Coronary artery (tissue), 2 donors: ENCODE measurements at places on chromosomes 3 and 15.

GRCh38 chr3:157066335-157067098 lies 93.4 kb downstream of the CCNL1 start:
- DNase-seq = no peak

- DNase-seq = no peak
These were observed 459.2 kb upstream of the ARRDC4 start for GRCh38 chr15:97501291-97501690.

GRCh38 chr3:13547591-13548371 lies 1.1 kb upstream of the FBLN2 start:
- no peak for DNase-seq

- no peak for DNase-seq
These were observed 48.1 kb upstream of the OXTR start for GRCh38 chr3:8817486-8817885.

- no peak for DNase-seq
These were observed 10.6 kb downstream of the XXYLT1 start for GRCh38 chr3:195260280-195260905.

DNA sequence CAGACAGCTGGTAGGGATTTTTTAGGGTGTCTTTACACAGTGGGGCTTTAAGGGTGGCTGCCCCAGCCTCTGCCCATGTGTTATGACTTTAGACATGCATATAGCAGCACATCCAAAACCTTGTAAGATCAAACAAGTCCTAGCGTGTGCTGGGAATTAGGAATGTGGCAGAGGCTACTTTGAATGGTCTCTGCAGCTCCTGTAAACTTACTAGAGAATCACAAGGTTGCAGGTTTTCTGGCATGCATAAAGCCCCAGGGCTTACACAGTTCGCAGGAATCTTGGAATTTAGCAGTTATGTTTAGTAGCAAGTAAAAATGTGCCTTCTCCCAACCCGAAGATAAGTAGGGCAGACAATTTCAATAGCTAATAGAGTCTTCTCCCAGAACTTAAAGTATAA lies 46.9 kb upstream of the COL6A6 start:
- DNase-seq = no peak

DNA sequence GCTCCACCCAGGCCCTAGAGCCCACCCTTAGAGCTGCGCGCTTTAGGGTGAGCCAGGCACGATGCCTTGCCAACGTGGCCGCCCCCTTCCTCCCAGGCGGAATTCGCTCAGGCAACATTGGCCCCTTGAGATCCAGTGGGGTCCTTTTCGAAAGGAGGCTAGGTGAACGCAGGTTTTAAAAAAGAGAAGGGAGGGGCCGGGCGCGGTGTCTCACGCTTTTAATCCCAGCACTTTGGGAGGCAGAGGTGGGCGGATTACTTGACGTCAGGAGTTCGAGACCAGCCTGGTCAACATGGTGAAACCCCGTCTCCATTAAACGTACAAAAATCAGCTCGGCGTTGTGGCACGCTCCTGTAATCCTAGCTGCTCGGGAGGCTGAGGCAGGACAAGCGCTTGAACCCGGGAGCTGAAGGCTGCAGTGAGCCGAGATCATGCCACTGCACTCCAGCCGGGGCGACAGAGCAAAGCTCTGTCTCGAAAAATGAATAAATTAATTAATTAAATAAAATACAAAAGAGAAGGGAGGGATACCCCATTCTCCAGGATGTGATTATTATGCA lies 984 bp upstream of the RPP25 start:
- no peak for DNase-seq

DNA sequence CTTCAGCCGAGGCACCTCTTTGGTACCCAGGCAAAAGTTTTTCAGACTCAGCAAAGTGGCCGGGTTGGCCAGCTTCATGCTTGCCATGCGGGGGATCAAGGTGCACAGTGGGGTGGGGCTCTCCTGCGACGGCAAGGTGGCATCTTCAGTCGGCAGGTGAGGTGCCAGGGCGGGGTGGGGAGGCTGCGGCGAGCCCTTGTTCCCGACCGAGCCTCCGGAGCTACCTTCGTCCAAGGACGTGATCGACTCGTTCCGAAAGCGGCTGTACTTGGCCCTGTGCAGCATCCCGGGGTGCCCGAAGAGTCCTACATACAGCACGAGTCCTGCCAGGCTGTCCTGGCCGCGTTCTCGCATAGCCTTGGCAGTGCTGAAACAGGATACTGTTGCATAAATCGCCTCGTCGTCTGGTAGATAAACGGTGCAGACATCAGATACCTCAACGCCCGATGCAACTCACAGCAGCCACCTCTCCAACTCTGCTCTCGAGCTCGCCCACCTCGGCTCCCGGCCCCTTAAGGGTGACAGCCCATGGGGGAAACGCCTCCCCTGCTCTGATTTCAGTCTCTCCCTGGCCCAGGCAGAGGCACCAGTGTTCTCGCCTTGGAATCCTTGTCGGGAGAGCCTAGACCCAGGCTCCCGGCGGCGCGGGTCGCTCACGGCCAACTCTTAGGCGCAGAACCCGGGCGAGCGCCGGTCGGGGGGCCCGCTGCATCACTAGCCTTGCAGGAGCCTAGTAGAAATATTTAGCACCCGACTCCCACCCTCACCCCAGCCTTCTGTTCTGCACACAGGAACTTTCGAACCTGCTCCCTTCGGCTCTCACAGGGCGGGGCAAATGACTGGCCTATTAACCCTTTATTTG lies 826 bp downstream of the SHC4 start:
- peak; percentile 81 for DNase-seq

- no peak for DNase-seq
These were observed 6.8 kb downstream of the CYP8B1 start for GRCh38 chr3:42868841-42869240.

- DNase-seq = no peak
These were observed 336.5 kb upstream of the TGFBR2 start for GRCh38 chr3:30269751-30270445.

GRCh38 chr3:43353393-43353792 lies 67.1 kb downstream of the SNRK start:
- no peak for DNase-seq

GRCh38 chr3:71628522-71628921 lies 45.0 kb upstream of the FOXP1 start:
- no peak for DNase-seq

GRCh38 chr3:57151749-57152148 lies 13.4 kb downstream of the IL17RD start:
- DNase-seq = no peak

DNA sequence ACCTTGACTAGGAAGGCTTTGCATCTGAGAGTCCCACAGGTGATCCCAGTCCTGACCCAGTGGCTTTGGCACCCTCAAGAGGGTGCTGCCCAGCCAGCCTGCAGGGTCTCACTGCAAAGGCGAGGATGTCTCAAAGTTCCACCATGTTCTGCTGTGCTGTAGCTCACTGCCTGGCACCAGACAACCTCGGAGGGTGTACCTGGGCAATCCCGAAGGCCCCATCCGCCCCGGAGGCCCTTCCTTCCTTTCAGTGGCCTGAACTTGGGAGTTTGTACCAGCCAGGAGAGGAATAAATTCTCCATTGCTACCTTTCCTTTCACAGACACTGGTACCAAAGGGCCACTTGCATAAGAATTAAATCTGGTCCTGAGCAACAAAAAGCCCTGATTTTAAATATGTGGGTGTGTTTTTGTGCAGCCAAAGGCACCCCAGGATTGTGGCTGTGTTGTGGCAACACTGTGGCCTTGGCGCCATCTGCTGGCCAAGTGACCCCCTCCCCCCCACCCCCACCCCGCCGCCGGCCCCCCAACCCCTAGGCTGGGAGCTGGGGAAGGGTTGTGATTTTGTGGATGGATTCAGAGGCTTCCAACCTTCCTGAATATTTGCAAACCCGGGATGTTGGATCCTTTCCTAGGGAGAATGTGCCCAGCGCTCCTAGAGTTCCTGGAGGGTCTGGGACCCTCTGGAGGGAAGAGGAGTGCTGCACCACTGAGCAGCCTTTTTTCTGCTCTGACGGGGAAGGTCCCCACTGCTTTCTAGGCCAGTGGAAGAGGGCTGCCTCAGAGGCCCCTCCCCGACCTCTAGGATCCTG lies 9.7 kb upstream of the PTPN23 start:
- DNase-seq = no peak

GRCh38 chr3:54870423-54870822 lies 57.4 kb downstream of the LRTM1 start:
- no peak for DNase-seq

DNA sequence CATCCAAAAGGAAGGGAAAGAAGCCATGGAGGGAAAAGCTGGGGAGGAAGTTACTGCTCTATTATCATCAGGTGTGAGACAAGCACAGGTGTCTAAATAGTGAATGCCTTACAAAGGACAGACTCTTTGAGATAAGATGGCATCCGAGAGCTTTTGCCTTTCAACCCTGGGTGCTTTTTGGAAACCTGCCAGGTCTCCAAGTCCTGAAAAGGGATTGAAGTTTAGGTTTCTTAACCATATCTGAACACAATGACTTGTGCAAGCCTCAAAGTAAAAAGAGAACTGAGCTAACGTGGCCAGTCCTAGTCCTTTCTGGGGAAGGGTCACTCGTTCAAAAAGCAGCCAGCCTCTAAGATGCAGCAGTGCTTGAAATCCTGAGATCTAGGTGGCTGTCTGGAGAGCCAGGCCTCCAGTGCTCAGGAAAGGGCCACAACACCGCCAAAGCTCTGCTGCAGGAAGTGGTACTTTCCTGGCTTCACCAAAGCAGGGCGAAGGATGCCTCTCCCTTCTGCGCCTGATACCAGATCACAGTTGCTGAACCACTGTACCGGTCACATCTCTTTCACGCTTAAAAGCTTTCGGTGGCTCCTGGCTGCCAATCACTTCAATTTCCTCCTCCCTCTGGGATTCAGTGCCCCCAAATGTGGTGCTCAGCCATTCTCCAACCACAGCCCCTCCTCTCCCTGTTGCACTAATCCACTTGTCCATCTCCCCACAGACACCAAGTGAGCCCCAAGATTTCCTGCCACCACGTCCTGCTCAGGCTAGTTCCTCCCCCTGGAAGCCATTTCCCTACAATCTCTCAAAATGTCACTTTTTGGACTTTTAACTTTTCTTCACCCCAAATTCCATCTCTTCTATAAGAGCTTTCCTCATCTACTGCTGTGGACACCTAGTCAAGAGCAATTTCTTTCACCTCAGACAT lies 104.1 kb upstream of the LPP start:
- DNase-seq = no peak

- DNase-seq = no peak
These were observed 271.6 kb downstream of the CHL1 start for GRCh38 chr3:468172-468571.

- DNase-seq = no peak
These were observed 1.2 kb downstream of the GNAI2 start for GRCh38 chr3:50237133-50237651.

GRCh38 chr3:152961323-152961722 lies 126.4 kb downstream of the P2RY1 start:
- DNase-seq = no peak

- DNase-seq = no peak
These were observed 78.2 kb downstream of the CMSS1 start for GRCh38 chr3:99895703-99896441.

DNA sequence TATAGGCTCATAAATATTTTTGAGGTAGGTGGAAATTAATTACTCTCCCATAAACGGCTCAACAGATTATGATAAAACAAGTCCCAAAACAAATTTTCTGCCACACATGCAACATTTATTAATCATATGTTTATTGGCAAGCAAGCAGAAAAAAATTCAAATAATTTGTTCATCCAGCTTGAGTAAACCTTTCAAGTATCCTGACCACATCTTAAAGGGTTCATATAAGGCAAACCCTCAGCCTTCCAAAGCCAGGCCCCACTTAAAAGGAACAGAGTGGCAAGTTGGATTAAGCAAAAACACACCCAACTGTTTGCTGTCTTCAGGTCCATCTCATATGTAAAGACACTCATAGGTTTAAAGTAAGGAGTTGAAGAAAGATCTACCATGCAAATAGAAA lies 1042.3 kb downstream of the DIPK2A start:
- DNase-seq = no peak

DNA sequence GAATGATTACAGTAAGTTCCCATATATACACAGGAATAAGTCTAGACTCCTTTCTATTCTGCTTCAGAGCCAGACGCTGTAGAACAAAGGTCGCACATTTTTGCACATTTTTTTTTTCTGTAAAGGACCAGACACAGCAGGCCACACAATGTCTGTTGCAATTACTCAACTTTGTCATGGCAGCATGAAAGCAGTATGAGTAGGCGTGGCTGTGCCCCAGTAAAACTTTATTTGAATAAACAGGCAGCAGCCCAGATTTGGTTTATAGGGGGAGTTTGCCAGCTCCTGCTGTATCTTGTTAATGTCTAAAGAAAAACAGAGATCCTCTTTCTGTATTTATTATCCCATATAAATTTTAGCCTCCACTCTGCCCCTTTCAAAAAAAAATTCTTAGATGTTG lies 708.3 kb downstream of the FHIT start:
- no peak for DNase-seq

DNA sequence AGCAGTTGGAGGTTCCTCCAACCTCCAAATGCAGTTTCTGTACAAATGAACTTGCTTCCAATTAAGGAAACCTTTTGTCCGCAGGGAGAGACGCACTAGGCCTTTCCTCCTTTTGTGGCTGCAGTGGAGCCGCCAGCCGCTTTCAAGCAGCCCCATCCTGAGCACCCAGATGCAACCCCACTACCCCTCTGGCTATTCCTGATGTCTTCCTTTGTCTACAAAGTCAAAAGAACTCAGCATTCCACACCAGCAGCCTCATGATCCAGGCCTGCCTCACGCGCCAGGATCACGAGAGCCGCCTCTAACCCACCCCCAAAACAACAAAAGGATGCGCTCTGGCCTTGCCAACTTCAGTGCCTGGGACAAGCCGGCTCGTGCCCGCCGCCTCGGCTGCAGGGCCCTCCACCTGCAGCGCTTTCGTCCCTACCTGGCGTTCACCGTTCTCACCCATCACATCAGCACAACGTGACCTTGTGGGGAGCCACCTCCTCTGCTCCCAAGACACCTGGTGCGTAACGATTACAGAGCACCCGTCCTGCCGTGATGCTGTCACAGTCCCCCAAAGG lies 48.2 kb upstream of the MUC4 start:
- no peak for DNase-seq

DNA sequence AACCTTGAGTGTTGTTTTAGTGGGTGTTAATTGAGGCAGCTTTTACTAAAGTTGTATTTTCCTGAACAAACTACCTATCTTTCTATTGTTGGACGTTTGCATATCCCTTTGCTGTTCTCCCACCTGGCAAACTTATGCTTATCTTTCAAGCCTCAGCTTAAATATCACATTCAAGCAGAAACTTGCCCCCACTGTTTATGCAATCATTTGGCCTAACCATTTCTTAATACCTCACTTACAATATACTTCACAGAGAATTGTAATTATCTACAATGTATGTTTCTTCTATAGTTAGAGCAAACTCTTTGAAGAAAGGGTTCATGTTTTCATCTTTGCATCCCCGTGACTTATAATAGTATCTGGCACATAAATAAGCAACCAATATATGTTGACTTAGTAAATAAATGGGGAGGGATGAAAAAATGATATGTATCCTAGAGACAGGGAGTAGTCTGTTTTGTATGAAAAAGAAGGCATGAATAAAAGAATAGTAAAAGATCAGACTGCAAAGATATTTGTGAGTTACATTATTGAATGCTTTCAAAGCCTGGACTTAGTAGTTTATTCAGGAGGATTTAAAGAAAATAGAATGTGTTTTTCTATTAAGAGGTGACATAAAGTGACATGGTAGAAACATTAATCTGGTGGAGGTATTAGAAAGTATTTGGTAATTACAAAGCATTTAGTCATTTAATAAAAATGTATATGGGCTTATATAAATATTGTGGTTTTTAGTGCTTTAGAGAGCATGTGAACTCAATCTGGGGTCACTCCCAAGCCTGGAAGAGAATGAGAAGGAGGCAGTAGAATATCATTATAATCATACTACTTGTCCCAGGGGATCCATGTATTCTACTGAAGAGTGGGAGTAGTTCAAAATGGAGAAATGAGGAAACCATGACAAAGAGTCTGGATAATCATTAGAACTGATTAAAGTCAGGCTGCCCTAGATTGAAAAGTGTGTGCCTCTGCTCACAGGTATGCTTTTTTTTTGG lies 60.0 kb upstream of the DCBLD2 start:
- no peak for DNase-seq
